ENCODE measurements at places on chromosomes 12 and 14.

DNA sequence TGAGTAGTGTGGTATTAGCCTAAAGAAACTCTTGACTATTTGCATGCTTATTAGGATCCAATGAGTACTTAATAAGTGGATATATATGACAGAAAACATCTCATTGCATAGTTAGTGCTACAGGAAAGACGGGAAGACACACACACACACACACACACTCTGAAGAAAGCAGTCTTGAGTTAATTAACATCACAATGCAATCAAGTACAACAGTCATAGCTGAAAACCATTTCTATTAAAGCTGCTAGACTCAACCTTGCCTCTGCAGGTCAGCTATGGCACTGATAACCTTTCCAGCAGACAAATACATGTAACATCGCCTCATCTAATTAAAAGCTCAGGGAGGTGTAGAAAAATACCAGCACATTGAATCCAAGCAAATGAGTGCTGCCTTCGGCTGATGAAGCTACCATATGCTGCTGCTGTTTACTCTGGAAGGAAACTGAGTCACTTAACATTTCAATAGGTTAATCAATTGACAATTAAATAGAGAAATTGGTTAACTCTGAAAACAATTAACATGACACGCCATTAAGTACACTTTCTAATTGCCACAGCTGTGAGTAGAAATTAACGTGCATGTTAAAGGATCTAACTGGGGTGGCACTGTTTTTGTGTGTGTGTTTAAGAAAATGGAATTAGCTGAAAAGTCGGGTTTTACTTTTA, 93.2 kb upstream of the OTX2 start:
- DNase-seq: no peak

- DNase-seq: no peak
These were observed 114.2 kb upstream of the ARID2 start for GRCh38 chr12:45615268-45615667.

GRCh38 chr12:88418856-88419497, 161.3 kb downstream of the KITLG start:
- DNase-seq: no peak

- no peak for DNase-seq
These were observed 1.4 kb downstream of the HECTD4 start for GRCh38 chr12:112380663-112381405.

DNA sequence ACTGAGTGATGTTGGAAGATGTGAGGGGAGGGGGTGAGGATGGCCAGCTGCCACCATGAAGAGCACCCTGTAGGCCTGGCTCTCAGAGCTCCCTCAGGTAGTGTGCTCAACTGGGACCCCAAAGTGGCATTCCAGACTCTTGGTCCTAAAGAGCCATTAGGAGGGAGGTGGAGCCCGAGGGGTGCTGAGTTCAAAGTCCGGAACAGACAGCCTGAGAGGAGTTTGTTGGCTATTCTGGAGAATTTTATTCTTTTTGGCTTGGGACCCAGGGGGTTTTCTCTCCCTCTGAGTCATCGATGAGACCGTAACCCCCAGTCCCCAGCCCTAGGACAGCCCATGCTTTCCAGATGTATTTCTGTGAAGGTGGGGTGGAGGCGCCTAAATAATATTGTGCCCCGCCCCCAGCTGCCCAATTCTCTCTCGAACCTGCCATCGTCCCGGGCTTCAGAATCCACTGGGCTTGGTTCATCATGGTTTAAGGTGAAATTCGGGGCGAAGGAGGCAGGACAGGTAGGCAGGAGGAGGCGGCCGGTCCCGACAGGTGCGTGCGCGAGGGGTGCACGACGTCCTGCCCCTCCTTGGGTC, 690 bp upstream of the RBP5 start:
- DNase-seq: no peak

GRCh38 chr14:23319746-23320583, 1.3 kb upstream of the PABPN1 start:
- DNase-seq: no peak

DNA sequence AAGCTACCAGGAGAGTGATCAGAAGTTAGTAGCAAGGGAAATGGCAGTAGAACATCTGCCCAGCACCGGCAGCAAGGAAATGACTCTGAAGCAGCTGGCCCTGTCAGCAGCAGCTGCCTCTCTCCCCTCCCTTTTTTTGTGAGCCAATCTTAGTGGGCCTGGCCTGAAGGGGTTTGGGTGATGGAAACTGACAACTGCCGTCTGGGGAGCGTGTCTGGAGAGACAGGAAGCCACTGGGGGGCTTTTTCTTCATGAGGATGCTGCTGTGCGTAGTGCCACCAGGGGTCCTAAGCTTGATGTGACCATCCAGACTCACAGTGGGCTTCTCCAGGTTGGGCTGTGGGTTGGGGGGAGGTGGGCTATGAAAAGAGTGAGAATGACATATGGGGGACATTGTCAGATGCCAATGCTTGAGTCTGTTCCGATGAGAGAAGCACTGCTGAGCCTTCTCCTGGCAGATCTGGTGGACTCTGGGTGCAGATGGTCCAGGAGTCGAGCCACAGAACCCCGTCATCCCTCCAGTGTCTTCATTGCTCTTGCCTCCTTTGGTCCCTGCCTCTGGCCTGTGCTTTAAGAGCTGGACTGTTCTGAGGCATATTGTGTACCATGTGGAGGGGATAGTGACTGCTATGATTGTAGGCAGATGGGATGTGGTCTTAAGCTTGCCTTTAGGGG, 87.6 kb upstream of the HIF1A start:
- DNase-seq: no peak

GRCh38 chr12:10136637-10137205, 6.7 kb upstream of the CLEC7A start:
- no peak for DNase-seq

- no peak for DNase-seq
These were observed 279.6 kb downstream of the NUAK1 start for GRCh38 chr12:105858981-105859710.

GRCh38 chr12:27555925-27556778, 32.1 kb downstream of the PPFIBP1 start:
- no peak for DNase-seq

GRCh38 chr14:53190938-53191337, 37.8 kb upstream of the DDHD1 start:
- DNase-seq: no peak

DNA sequence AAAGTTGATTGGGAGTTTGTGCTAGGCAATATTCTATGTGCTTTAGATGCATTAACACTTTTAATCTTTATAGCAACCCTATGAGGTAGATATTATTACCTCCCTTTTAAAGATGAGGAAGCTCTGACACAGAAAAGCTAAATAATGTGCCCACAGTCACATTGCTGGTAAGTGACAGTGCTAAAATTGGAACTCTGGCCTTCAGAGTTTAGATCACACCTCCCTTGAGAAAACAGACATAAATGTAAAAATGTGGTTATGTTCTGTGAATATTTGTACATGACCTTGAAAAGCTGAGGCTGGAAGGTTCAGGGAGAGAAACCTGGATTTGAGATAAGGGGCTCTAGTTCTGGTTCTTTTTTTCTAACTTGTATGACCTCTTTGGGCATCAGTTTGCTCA, 1.9 kb downstream of the ABHD4 start:
- DNase-seq: no peak

DNA sequence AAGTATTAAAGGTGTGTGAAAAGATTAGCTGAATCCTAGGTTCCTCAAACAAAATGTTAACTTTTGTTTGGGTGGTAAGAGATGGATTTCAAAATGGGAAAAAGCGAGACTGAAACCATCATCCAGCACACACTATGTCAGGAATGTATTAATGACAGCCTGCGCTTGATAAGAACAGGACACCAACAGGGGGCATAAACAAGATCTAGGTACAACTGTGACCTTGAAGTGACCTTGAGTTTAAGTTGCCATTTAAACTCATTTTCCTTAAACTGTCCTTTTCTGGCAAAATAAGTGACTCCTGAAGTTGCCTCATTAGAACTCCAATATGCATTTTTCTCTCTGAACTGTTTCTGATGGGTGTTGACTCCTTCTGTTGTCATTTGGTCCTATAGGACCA, 17.1 kb downstream of the PRKCH start:
- no peak for DNase-seq

DNA sequence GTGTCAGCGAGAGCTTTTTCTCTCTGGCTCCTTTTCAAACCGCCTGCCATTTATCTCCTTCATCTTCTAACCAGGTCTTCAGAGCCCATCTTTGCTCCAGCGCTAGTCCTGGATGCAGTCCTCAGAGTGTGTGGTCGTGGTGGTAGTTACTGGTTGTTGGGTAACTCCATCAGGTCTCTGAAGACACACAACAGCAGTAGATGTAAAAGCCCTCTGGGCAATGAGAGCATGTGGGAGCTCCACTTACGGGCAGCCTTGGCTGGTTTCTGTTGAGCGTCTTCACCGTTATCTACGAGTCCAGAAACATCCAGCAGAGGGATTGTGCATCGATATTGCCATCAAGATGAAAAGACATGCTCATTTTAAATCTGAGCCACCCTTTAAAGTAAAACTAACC, 61.2 kb downstream of the FBXL14 start:
- no peak for DNase-seq

GRCh38 chr14:35286003-35286600, 6.1 kb upstream of the PSMA6 start:
- DNase-seq: no peak

- DNase-seq: no peak
These were observed 7.4 kb downstream of the GLRX5 start for GRCh38 chr14:95541932-95542930.

GRCh38 chr14:31770271-31770670, 209.1 kb downstream of the NUBPL start:
- no peak for DNase-seq

DNA sequence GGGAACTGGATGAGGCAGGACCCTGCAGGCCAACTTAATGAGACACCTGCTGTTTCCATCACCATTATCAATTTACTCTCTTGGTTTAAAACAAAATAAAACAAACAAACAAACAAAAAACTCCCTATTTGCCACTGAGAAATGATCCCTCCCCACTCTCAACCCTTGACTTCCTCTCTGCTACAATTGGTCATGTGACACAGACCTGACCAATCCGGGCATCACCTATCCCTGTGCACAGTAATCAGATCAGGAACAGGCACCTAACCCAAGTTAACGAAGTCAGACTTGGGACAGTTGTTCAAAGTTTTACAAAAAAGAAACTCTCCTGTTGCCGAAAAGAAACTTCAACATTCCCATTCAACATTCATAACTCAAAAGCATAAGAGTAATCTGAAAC, 58.4 kb downstream of the NELL2 start:
- no peak for DNase-seq

DNA sequence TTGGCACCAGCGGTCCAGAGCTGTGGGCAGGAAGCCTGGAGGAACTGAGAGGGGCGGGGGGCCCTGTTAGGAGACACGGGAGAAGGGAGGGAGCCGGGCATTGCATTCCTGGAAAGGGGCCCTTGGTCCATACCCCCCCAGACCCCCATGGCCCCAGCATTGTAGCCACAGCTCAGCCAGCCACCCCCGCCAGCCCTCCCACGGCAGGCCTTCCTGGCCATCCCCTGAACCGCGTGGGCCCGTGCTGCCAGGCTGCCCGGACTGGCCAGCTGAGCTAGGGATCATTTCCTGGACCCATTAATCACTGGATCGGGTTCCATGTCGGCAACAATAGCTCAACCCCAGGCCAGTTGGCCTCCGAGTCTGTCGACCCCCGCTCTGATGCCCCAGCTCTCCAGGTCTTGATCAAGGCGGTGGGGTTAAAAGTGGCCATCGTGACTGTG, 39.8 kb upstream of the DIO3 start:
- no peak for DNase-seq

- no peak for DNase-seq
These were observed 64.1 kb upstream of the EGLN3 start for GRCh38 chr14:34014936-34015335.

DNA sequence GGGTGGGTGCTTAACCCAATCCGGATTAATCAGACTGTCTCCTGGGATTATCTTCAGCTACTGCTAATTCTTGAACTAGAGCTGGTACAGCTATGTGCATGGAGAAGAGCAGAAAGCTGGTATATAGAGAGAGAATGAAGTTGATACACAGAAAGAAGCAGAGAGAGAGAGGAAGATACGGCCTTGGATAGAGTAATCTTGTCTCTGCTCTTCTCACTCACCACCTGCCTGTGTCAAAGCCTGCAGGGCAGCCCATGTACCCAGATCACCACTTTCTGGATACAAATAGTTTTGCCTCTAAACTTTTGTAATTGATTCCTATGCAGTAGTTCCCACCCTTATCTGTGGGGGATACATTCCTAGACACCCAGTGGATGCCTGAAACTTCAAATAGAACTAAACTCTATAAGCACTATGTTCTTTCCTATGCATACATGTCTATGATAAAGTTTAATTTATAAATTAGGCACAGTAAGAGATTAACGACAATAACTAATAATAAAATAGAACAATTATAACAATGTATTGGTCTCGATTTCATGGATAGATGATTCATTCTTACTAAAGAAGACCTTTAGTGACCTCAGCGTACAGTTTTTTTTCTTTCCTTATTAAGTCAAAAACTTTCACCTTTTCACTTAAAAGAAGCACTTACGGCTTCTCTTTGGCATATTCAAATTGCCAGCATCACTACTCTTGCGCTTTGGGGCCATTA, 45.5 kb downstream of the YEATS4 start:
- DNase-seq: no peak

DNA sequence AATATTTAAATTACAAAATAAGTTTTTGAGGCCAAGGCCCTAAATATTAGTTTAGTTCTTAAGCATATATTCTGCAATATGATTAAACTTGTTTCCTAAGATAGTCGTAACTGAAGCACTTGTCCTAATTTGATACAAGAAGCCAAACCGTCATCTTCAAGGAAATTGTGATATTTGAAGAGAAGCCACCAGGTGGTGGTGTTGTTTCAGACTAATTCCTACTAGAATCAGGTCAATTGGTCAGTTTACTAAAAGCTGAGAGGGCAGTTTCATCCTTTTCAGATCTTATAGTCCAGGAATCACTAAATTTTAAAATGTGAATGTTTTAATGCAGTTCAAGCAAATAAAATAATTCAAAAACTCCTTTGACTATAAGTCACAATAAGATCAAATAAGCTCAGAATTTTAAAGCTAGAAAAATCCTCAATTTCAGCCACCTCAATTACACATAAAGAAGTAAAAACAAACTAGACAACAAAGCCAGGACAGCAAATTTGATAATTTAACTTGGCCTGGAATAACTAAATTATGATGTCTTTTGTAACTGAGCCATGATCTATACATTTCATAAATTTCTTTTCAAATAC, 7.1 kb upstream of the ARL1 start:
- DNase-seq: no peak

GRCh38 chr12:68342966-68343365, 10.8 kb upstream of the MDM1 start:
- no peak for DNase-seq

DNA sequence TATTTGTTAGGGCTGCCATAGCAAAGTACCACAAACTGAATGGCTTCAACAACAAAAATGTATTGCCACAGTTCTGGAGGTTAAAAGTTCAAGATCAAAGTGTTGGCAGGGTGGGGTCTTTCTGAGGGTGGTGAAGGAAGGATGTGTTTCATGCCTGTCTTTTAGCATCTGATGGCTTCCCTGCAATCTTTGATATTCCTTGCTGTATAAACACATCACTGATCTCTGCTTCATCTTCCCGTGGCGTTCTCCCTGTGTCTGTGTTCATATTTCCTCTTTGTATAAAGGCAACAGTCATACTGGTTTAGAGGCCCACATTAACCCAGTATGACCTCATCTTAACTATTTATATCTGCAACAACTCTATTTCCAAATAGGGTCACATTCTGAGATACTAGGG, 167.5 kb downstream of the BTG1 start:
- no peak for DNase-seq

- no peak for DNase-seq
These were observed 850 bp downstream of the SMOC1 start for GRCh38 chr14:69880044-69880487.

All from stimulated activated CD8-positive, alpha-beta memory T cell treated with anti-CD3 and anti-CD28 coated beads, Interleukin-4, amount 100 ng/mL, for 1 hour (primary cell).